ENCODE measurements at places on chromosomes 1 and 21. TPM values are rescaled to one million over a fixed set of nuclear protein-coding genes. Genes with fewer than 3 reads are reported as not detected.

The NBPF20 gene
- 0.08 TPM for total RNA-seq

The NOS1AP gene
- total RNA-seq: not detected

The RAP1A gene
- 132 TPM for total RNA-seq

The RSPH1 gene
- not detected for total RNA-seq

The PGBD5 gene
- not detected for total RNA-seq

The CD52 gene
- 1,112 TPM for total RNA-seq
